ENCODE measurements at places on chromosomes 11 and 22.
A peak's percentile ranks its signal among the peaks of the same experiment; 100 is the strongest.

- no peak for DNase-seq
Measured at GRCh38 chr11:33242575-33242974, 14.6 kb upstream of the HIPK3 start.

DNA sequence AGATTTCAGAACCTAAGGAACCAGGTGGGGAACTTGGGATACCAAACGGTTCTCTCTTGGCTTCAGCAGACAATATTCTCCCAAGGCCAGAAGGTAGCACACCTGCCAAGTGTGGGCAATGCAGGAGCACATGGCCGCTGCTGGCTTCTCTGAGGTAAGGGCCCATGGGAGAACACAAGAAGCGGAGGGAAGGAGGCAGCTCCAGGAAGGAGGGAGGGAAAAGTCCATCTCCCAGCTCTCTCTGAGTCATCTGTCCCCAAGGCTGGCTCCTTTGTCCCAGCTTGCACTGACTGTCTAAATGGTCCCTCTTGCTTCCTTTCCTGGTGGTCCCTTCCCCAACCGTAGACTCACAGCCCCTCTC lies 557.9 kb upstream of the CADM1 start:
- no peak for DNase-seq

GRCh38 chr11:84804041-84804440 lies 823.1 kb downstream of the DLG2 start:
- no peak for DNase-seq

- no peak for DNase-seq
Measured at GRCh38 chr11:112662554-112662953, 298.7 kb upstream of the NCAM1 start.

DNA sequence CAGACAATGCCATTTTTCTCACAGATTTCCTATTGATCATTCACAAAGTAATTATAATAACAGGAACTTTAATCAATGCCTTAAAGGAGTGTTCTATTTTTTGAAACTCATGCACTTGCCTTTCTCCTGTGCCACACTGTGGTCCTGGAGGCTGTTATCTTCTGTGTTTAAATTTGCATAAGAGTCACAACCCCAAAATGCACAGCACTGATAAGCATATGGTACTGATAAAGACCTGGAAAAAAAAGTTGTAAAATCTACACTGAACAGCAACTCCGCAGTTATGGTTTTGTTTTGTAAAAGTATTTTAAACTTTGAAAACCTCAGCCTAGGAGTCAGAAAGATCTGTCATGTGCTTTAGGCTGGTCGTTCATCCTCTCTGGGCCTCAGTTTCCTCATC lies 9.1 kb upstream of the CCDC34 start:
- DNase-seq: peak; percentile 29

- no peak for DNase-seq
Measured at GRCh38 chr22:34973926-34974325, 92.0 kb upstream of the ISX start.

- DNase-seq: no peak
Measured at GRCh38 chr22:50726643-50727340, 11.2 kb upstream of the ACR start.

Data from fibroblast of villous mesenchyme (primary cell).